DMS 273 treated with DMSO at 0.1 percent for 48 hours (cell line): ENCODE measurements at places on chromosomes 4 and X.
A peak's percentile ranks its signal among the peaks of the same experiment; 100 is the strongest.

DNA sequence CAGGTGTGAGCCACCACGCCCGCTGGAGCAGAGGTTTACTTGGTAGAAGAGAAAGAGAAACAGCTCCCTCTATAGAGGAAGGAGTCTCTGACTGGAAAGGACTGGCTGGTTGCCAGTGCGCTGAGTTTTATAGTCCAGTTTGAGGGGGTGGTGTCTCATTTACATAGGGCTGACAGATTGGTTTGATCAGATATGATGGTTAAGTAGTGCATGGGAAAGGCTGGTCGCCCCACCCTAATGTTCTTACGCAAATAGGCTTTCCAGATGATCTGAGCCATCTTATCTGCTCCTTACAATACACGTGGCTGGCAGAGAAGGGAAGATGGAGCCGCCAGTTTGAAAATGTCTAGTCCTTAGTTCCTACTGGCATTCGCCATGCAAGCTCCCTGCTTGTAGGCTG lies 439.5 kb downstream of the NAF1 start:
- DNase-seq = peak; percentile 27

DNA sequence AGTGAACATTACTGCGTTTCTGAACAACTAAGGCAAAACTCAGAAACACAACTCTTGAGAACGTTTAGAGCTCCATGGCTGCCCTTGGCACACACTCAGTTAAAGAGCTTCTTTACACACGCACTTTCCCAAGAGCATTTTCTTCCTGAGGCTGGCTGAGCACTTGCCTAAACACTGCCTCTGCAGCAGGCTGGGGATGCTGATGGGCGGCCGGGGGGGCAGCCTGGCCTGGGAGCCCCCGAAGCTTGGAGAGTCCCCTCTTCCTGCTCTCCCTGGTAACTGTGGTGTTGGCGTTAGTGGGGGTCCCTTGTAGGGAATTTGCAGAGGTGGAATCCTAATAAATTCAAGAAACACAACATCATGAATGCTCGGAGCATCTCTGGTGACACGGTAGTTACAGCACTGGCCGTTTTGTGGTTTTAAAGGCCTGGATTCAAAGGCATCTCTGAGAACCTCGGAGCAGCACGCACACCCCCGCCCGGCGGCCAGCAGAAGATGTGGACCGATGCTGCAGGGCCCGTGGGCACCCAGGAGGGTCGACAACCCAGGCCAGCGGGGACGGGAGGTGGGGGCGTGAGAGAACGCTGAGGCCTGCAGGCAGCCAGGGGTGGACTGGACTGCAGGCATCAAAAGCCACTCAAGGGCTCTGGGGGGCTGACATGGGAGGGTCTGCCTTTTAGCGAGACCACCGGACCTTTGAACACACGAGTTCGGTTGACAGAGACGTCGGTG lies 45.4 kb downstream of the FGFRL1 start:
- no peak for DNase-seq

DNA sequence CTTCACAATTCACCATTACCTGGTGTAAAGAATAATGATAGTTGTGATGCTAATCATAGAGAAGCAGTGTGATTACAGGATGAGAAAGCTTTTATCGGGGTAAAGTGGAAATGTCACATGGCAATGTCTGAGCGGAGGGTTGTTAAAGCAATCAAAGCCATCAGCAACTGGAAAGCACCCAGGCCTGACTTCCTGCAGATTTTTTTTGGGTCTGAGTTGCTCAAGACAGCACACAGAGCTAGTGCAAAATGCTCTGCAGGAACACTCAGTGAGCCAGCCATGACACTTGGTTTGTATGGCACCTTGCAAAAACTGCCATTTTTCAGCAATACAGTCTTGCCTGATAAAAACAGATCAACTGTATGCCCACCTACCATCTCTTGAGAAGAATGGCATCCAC lies 152.9 kb downstream of the COL4A6 start:
- DNase-seq = no peak

DNA sequence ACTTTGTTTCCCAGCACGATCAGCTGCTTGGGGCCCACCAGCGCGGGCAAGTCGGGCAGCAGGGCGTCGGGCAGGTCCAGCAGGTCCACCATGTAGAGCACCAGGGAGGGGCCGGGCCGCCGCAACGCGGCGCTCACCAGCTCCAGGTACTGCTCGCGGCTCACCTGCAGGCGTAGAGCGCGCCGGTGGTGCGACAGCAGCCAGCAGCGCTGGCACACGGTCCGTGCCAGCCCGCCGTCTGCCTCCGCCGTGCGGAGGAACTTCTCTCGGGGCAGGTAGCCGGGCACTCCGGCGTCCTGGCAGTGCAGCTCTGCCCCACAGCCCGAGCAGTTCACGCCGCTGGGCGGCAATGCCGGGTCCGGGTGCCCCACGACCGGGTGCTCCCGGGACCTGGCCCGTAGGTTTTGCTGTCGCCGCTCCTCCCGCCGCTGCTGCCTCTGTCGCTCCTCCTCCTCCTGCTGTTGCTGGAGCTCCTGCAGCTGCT lies 527 bp downstream of the NOA1 start:
- no peak for DNase-seq

- peak; percentile 51 for DNase-seq
These were observed at the start of gene KLF3 for GRCh38 chr4:38663801-38664705. Gene KLF3 (plus strand): TSS chr4:38664199. CDS start chr4:38680626, 16,427 bp downstream.

GRCh38 chrX:103562801-103563200 lies 22.5 kb upstream of the TCEAL4 start:
- DNase-seq = no peak

DNA sequence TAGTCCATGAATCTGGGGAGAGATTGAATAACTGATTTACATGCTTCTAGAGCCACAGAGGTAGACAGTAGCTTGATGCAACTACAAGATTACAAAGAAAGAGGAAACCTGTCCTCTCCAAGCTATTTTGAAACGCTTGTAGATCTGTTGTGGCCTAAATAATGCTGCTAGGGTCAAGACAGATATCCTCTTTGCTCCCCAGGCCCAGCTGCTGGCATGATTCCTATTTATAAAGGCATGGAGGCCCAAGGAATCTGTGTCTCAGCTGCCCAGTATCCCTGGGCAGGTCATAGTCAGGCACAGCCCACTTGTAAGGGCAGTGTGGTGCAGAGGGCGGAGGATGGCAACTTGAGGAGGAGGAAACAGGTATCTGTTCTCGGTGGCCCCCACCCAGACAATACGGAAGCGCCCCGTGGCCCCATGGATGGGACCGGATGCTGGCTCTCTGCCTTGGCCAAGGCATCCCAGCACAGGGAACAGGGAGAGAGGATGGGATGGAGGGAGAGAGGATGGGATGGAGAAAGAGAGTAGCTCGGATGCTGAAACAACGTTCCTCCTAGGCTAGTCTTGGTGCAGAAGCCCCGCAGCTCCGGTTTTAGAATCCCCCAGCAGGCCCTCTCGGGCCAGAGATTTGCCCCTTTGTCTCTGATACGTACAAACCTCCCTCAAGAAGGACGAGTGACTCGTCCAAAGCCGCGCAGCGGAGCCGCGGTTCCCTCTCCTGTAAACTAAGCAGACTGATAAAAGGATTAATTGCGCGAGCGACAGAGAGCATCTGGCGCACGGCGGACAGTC lies 767 bp upstream of the SMIM20 start:
- no peak for DNase-seq

- no peak for DNase-seq
These were observed 48.2 kb downstream of the RTL9 start for GRCh38 chrX:110406822-110407221.

- DNase-seq = no peak
These were observed 1.8 kb upstream of the CUL4B start for GRCh38 chrX:120562569-120562926.

DNA sequence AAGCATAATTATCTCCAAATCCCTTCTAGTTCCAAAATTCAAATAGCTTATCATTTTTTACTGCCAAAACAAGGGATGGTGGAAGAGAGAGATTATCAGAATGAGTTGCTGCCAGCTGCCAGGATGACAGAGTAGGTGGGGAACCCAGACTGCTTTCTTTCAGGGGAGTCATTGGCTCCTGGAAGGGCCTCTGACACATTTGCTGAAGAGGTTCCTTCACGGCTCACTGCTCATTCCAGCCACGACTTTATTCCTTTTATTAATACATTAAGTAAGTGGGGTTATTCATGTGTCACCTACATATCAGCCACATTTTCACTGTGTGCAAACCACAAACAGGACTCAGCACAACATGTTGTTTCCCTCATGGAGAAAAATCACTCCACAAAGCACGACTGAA lies 12.7 kb upstream of the SMIM43 start:
- no peak for DNase-seq

GRCh38 chr4:46974891-46975543 lies 18.4 kb downstream of the GABRA4 start:
- DNase-seq = no peak

DNA sequence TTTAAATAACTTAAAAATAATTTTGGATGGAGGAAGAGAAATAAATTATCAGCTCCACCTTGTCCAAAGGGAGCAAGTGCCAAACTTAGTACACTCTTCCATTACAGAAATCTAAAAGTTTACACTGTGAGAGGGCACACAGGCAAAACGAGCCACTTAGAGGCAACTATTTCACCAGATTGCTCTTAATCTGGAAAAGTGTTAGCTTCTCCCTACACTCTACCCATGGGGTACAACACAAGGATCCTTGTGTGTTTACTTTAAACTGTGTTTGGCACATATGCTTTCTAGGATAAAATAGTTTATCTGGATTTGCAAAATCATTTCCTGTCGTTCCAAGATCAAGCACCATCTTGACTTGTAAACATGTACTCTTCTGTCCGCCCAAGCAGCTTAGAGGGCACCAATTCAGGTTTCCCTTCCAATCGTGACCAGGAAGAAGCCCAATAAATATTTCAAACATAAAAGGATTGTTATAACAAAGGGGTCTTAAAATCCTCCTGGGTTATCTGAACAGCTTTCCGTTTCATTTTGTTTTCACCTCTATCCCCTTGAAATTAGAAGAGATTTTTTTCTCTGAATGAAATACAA lies 29.0 kb upstream of the KDR start:
- DNase-seq = no peak

- no peak for DNase-seq
These were observed 899 bp upstream of the ZFP92 start for GRCh38 chrX:153410373-153410772.

DNA sequence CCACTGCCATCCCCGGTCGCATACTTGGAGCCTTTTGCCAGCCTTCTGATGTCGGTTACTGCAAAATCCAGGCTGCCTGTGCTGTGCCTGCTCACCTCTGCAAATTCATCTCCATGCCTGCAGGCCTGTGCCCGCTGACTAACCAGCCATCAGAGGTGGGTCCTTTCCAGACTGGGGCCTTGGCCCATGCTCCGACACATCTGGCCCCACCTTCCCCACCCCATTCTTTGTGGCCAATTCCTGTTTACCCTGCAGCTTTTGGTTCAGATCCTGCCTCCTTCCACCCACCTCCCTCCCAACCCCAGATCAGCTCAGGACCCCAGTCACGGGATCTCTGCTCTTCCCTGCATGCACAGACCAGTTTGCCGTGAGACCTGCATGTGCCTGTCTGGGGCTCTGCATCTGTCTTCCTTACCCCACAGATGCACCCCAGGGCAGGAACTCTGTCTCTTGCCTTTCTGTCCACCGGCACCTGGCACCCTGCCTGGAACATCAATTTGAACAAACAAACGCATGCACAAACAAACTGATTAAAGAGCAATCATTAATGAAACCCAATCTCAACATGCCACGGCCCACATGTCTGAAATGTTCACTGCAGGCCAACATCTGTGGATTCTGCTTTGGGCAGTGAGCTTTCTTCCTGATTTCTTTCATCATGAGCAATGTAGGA lies 112.8 kb upstream of the PSAPL1 start:
- DNase-seq = peak; percentile 34

DNA sequence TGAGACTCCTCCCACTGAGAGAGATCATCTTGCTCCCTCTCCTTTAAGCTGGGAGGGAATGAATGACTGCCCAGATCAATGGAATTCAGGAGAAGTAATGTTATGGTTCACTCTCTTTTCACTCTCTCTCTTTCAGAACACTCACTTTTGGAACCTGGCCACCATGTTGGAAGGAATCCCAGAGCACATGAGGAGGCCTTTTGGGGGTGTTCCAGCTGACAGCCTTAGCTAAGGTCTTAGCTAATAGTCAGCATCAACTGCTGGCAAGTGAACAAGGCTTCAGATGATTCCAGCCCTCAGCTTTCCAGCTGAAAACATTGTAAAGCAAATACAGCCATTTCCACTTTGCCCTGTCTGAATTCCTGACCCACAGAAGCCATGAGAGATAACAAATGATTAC lies 124.0 kb upstream of the CLNK start:
- DNase-seq = peak; percentile 45

DNA sequence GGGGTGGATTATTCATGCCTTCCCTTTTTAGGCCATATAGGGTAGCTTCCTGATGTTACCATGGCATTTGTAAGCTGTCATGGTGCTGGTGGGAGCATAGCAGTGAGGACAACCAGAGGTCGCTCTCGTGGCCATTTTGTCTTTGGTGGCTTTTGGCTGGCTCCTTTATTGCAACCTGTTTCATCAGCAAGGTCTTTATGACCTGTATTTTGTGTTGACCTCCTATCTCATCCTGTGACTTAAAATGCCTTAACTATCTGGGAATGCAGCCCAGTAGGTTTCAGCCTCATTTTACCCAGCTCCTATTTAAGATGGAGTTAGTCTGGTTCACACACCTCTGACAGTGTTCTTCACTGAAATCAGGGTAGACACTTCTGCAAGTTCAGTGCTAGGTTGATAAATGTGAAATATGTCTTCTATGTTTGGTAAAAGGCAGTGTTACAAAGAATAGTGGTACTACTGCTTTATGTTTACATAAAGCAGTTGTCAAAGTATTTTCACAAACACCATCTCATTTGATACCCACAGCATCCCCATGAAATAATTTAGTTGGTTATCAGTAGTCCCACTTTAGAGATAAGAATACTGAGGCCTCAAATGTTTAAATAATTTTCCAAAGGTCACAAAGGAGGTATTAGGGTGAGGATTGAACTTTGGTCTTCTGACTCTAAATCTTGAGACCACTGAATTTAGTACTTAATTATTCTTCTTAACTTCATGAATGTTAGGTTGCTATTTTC lies 77.1 kb upstream of the C4orf54 start:
- no peak for DNase-seq

DNA sequence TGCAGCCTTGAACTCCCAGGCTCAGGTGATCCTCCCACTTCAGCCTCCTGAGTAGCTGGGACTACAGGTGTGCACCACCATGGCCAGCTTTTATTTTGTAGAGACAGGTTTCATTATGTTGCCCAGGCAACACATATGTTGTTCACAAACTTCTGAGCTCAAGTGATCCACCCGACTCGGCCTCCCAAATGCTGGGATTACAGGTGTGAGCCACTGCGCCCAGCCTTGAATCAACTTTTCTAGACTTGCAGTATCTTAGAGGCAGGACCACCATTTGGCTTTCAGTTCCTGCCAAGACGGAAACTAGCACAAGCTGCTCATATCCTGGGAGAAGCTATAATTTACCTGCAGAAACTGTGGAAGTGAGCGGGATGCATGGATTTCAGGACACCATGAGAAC lies 19.9 kb downstream of the NAT8L start:
- no peak for DNase-seq

GRCh38 chrX:15500497-15500966 lies at the start of gene BMX:
Gene BMX (plus strand): TSS chrX:15500807. CDS start chrX:15508354, 7,547 bp downstream.
- no peak for DNase-seq

- no peak for DNase-seq
These were observed 163.3 kb downstream of the PTCHD1 start for GRCh38 chrX:23497919-23498318.

- DNase-seq = no peak
These were observed 166.1 kb upstream of the PDE5A start for GRCh38 chr4:119794681-119795080.
